ENCODE measurements at places on chromosomes 7 and 10.
A peak's percentile ranks its signal among the peaks of the same experiment; 100 is the strongest.

DNA sequence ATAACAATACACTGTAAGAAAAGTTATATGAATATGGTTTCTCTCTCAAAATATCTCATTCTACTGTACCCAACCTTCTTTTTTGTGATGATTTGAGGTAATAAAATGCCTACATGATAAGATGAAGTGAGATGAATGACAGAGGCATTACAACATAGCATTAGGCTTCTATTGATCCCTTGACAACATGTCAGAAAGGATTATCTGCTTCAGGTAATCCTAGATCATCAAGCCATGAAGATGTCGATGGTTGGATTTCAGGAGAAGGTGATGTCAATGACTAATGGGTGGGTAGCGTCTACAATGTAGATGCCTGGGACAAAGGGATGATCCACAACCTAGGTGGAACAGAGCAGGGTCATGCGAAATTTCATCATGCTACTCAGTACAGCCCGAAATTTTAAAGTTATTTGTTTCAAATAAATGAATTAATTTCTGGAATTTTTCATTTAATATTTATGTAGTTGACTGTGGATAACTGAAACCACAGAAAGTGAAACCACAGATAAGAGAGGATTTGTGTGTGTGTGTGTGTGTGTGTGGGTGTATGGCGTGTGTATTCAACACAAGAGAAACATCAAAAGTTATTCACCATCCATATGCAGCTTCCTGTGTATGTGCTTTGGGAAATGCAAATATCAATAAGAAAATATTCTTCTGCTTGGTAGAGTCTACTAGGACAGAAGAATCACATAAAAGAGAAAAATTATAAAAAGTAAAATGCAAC is 77.0 kb downstream of the MAGI2 start:
- DNase-seq: no peak

DNA sequence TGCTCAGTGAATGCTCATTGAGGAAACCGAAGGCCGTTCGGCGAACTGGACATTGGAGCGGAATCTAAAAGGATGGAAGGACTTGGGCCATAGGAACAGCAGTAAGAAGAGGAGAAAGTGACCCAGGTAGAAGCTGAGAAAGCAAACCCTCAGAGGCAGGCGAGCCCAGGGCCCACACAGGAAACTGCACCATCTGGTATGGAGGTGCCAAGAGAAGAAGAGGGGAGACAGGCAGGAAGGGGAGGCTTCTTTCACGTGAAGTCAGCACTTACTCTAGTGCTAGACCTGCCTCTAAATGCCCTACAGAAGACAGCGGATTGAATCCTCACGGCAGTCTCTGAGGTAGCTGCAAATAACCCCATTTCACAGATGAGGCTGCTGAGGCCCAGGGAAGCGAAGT is 10.2 kb upstream of the CRHR2 start:
- DNase-seq: no peak

GRCh38 chr7:46282155-46282554 is 361.1 kb upstream of the IGFBP3 start:
- DNase-seq: no peak

- DNase-seq: no peak
Measured at GRCh38 chr7:79459381-79459780, 5.9 kb upstream of the MAGI2 start.

DNA sequence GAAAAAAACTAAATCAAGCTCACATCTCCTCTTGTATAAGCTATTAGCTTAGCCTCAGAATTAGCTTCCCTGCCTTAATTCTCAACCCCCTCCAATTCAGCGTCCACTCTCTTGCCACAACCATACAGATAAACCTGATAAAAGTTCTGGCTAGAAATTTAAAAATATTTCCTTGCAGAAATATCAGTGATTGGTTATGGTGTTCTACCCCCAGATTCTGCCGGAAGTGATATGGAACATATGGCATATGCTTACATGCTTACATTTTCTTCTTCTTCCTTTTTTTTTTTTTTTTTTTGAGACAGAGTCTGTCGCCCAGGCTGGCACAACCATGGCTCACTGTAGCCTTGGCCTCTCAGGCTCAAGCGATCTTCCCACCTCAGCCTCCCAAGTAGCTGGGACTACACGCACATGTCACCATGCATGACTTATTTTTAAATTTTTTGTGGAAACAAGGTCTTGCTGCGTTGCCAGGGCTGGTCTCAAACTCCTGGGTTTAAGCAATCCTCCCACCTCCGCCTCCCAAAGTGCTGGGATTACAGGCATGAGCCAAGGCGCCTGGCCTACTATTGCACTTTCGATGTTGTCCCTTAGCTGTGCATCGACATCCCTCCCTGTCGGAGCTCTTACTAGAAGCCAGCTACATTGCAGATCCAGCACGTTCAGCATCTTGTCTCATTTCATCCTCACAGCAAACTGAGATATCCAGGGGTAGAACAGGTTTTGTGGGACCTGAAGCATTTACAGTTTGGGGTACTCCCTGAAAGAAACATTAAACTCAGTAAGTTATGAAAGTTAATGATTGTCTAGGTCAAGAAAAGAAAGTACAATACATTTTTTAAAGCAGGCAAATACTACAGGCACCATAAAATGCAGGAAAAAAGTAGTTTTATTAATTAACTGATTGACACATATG is 205.6 kb upstream of the TCF7L2 start:
- no peak for DNase-seq

GRCh38 chr10:25065761-25066476 is 49.5 kb downstream of the THNSL1 start:
- DNase-seq: no peak

DNA sequence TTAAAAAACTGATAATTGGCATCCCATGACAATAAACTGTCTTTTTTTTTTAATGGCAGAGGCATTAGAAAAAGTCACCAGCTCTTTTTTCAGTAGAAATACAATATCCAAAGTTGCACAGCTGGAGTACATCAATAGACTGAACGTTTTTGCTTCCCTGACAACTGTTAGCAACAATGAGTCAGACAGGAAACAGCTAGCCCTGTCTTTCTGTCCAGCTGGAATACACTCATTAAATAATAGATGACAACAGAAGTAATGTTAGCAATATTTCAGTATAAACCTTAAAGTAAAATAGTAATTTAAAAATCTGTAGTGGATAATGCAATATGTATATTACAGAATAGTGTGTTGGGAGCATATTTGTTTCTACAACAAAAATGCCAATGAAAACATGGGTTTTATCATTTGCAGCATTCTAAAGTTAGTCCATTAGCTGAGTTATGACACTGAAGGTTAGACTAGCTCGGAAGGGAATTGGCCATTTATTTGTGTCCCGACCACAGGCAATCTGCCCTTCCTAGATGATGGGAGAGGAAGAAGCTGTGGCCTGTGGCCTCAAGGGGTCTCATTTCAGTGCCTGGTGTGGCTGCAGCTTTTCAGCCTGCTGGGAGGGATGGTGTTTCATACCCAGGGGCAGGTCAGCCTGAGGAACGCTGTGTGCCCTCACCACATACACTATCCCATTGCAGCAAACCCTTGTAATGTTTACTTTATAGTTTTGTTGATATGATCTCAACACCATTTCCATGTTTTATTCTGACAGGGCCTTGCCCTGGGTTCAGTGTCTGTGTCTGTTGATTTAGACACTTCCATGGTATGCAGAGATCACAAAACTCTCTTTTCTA is 173.3 kb downstream of the SLC16A9 start:
- DNase-seq: no peak

GRCh38 chr10:28993056-28993455 is 295.8 kb upstream of the LYZL1 start:
- DNase-seq: no peak

- no peak for DNase-seq
Measured at GRCh38 chr10:117226813-117227451, 14.0 kb upstream of the SLC18A2 start.

GRCh38 chr7:111763221-111763801 is 201.0 kb upstream of the IMMP2L start:
- peak; percentile 18 for DNase-seq

- no peak for DNase-seq
Measured at GRCh38 chr10:15068802-15069201, 19.8 kb downstream of the ACBD7 start.

DNA sequence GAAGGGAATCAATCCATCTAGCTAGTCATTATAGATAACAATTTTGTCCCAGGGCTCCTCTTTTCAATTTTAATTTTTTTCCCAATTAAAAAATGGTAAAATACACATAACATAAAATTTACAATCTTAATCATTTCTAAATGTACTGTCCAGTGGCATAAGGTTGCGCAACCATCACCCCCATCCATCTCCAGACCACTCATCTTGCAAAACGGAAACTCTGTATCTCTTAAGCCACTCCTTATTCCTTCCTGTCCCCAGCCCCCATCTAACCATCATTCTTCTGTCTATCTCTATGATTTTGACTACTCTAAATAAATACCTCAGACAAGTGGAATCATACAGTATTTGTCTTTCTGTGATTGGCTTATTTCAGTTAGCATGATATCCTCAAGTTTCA is 46.1 kb upstream of the RAB18 start:
- no peak for DNase-seq

DNA sequence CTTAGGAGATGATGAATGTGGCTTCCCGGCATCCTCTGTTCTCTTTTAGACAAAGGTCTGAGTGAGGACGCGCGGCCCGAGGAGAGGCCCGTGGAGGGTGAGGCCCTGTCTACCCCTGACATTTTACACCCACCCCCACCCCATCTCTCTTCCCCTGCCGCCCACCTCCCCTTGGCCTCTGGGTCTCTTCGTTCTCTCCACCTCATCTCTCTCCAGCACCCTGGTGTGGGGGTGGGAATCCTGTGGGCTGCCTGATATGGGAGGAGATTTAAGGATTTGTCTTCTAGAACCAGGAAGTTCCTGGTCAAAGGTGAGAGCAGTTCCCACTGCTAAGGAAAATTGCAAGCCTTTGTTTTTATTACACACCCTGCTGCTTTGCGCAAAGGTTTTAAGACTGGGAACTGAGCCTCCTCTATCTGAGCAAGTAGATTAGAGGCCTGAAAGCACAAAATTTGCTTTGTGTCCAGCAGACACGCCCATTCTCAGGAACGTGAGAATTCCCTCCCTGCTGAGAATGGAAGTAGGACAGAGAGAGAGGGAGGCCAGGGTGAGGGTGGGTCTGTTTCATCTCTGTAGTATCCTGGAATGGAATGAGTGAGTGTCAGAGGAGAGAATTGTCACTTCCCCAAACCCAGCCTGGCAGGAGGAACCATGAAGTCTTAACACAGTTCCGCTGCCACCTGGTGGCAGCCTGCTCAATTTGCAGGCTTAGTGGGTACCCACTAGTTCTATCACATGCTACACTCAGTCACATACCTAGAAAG is 91.2 kb downstream of the GTF2IRD1 start:
- DNase-seq: no peak

GRCh38 chr7:94829987-94830386 is 77.4 kb upstream of the PPP1R9A start:
- no peak for DNase-seq

DNA sequence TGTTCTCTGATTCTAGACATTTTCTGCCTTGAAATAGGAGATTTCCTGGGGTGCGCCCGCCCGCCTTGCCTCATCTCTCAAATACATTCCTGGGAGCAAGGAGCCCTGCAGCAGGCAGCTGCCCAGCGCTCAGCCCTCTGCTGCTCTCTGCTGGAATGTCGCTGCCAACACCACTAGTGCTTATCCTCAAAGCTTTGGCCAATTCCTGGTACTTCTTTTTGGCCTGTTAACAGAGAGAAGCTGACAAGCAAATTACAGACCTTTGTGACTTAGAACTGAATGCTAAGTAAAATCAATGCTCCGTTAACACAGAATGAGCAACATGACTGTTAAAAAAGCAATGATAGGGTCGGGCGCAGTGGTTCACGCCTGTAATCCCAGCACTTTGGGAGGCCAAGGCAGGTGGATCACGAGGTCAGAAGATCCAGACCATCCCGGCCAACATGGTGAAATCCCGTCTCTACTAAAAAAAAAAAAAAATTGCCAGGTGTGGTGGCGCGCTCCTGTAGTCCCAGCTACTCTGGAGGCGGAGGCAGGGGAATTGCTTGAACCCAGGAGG is 41.9 kb upstream of the SYPL1 start:
- DNase-seq: peak; percentile 50

DNA sequence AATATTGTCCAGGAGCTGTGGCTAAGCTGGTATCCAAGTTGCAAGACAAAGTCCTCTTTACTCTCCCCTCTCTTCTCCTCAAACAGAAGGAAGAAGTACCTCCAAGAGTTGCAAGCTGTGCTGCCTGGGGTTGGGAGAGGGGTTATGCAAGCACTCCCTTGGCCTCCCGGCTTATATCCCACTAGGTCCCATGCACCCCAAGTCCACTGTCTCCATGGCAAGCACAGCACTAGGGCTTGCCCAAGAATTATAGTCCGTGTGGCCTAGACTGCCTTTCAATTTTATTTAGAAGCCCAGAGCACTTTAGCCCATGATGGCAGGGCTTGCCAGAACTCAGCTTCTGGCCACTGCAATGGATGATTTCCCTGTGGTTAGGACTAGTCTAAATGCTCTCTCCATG is 40.4 kb upstream of the TECTB start:
- DNase-seq: no peak

DNA sequence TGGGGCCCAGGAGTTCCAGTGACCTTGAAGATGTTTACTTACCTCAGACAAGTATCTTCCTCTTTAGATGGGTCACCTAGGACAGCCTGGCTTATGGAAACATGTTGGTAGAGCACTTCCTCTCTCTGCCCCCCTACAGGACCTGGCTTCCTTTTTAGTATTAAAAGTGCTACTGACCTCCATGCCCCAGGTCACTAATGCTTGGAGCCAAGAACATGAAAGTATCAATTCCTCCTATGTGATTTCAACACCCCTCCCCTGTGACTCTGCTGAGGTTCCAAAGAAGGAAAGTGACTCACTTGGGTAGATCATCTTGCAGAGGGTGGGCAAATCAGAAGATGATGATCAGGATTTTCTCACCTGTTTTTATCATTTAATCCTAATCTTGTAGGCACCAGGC is 125.3 kb upstream of the CCDC6 start:
- DNase-seq: no peak

GRCh38 chr7:4973728-4974198 is 14.8 kb upstream of the MMD2 start:
- DNase-seq: peak; percentile 81

DNA sequence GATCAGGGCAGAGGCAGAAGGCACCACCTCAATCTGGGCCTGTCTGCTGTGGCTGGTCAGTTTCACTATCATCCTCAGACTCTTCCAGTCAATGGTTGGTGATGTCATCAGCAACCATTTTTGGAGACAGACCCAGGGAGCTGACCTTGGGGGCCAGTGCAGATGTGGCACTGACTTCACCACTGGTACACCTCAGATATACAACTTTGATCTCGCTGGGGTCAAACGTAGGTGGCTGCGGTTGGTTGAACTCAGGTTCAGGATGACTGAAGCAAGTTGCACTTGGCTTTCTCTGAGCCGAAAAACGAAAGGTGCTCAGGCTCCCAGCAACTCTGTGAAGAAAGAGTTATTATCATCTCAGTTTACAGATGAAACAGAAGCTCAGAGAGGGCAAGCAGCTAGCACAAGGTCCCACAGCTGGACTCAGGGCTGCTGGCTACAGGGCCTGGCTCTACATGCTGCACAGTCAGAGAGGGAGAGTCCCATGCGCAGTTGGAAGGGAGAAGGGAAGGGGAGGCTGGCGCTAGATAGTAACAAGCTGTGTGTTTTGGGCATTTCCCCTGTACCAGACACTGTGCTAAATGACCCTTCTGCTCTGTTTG is 27.2 kb downstream of the ANKRD16 start:
- DNase-seq: no peak
